ENCODE measurements at places on chromosomes 12 and 14. TPM values are rescaled to one million over a fixed set of nuclear protein-coding genes. Genes with fewer than 3 reads are reported as not detected.

- DNase-seq: peak; percentile 5
Observed at GRCh38 chr12:44317651-44318126, 481.8 kb downstream of the TMEM117 start.

Gene TDP1
- total RNA-seq: 103 TPM

Gene NANOG
- not detected for total RNA-seq

GRCh38 chr14:84340938-84341337 is 1189.0 kb upstream of the FLRT2 start:
- no peak for DNase-seq

DNA sequence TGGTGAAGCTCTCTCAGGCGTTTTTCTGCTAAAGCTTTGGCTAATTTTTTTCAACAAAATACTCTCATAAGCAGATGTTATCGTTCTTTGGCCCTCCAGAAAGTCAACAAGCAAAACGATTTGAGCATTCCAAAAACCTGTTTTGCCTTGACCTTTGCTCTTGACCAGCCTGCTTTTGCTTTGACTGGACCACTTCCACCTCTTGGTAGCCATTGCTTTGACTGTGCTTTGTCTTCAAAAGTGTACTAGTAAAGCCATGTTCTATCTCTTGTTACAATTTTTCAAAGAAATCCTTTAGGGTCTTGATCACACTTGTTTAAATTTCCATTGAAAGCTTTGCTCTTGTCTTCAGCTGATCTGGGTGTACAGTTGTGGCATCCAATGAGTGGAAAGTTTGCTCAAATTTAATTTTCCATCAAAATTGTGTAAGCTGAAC is 10.7 kb upstream of the ARID4A start:
- no peak for DNase-seq

DNA sequence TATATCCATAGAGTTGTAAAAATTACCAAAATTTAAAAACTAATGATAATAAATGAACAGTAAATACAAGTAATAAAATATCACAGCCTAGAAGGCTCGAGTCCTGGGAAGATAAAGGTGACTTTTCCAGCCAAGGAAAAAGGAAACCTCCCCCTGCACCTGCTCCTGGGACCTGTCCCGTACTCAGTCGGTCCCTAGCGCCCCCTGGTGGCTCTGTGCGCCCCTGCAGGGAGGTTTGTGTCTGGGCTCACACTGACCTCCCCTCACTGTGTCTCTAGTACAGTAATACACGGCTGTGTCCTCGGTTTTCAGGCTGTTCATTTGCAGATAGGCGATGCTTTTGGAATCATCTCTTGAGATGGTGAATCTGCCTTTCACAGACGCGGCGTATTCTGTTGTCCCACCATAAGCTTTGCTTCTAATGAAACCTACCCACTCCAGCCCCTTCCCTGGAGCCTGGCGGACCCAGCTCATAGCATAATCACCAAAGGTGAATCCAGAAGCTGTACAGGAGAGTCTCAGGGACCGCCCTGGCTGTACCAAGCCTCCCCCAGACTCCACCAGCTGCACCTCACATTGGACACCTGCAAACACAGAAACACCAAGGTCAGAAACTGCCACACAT is 1030.4 kb downstream of the TMEM121 start:
- DNase-seq: peak; percentile 88

GRCh38 chr12:21818627-21819026 is 44.1 kb upstream of the KCNJ8 start:
- DNase-seq: no peak
